ENCODE measurements at places on chromosomes 1 and 21.

- no peak for DNase-seq
These were observed 39.5 kb downstream of the TRPM2 start for GRCh38 chr21:44392916-44393315.

DNA sequence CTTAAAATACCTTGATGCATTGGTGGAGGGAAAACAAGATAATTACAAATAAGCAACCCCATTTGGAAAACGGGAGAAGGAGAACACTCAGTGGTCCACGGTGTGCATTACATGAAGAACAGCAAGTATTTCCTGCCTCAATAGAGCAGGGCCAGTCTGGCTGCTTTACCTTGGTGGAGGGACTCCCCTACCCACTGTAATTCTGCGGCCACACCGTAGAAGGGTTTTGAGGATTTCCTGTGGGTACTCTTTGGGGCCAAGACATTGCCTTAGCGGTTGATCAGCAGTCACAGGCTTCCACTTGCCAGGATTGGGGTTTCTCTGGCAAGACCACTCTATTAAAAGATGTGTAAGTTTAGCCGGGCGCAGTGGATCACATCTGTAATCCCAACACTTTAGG is 16.3 kb upstream of the TMEM54 start:
- no peak for DNase-seq

DNA sequence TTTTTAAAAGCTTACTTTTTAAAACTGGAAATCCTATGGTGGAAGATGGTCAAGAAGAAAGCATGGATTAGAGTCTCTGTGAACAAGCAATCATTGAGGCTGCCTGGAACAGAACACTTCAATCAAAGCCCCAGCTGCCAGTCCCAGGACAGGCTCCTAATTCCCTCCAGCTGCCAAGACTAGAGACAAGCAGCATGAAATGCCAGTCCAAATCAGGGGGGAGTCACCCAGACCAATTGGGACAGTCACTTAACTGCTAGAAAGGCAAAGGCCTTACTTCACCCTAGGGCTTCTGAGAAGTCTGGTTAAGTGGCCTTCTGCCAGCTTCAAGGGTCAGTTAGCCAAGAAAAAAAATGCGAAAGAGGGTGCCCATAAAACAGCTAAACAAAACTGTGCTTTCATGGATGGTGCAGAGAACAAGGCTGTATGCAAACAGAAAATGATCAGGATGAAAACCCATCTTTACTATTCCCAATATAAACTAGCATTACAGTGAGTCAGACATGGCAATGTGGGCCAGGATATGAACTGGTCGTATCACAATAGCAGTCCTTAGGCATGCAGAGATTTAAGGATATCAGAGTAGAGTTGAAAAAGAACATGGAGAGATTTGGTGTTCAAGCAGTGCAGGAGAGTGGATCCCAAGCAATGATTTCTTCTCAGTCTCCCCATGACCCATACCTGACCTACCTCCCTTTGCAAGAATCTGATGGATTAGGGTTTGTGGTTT is 31.0 kb upstream of the MAN1A2 start:
- DNase-seq, result no peak

- no peak for DNase-seq
These were observed 9.8 kb downstream of the ADAMTSL4 start for GRCh38 chr1:150558761-150559655.

DNA sequence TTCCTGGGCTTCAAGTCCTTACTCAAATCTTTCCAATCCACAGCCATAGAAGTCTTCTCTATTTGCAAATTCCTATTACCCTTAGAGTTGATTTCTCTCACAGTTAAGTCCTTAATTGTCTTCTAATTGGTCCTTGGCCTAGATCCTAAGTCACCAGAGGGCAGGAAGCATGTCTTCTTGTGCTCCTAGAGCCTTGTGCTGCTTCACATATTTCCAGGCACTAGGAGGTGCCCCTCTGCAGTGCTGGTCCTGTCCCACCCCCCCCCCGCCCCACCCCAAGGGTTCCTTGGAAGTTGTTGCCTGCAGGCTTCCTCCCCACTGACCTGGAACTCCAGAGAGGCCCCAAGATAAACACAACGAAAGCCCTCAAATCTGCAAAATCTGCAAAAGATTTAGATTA is 28.1 kb upstream of the TARBP1 start:
- DNase-seq, result no peak

DNA sequence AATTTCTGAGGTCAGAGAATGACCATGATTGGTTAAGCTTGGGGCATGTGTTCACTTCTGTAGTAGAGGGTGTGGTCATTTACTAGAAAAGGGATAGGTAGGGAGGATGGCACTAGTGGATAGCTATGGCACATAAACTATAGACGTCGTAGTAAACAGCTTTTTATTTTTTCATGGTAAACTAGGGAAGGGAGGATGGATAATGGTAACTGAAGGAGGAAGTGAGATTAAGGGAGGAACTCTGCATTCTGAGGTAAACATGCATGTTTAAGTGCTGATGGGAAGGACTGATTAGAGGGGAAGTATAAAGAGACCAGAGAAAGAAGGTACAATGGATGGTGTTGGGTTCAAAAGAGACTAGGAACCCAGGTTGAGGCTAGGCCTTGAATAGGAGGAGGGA is 26.9 kb downstream of the PTGS2 start:
- DNase-seq, result no peak

GRCh38 chr1:203140743-203141520 is 13.4 kb downstream of the ADORA1 start:
- no peak for DNase-seq

- no peak for DNase-seq
These were observed 5.5 kb downstream of the MORC3 start for GRCh38 chr21:36325373-36326010.

DNA sequence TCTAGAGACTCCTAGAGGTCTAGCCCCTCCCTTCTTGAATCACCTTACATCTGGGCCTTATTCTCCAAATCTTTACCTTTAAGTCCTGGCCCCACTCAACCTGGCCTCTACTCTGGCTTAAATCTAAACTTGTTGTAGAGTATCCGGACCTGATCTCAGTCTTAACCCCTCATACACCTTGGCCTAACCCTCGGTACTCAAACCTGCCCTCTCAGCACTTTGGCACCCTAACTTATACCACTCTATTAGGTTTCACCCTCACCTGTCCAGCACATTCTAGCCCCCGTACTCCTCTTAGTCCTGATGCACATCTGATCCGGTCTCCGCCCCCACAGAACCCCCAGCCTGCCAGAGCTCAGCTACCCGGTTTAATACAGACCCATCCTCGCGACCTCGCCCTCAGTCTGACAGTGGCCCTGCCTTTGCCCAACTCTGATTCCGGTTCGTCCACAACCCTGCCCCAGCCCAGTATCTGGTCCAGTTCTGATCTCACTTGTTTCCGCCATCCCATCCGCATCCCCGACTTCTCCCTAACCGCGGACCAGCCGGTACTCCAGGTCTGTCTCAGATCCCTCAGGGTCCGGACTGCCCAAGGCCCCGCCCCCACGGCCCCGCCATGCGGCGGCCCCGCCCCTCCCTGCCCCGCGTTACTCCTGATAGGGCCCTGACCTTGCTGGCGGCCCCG is 1.5 kb downstream of the TRIM62 start:
- DNase-seq, result no peak

GRCh38 chr1:42461196-42461595 is 1.9 kb upstream of the CCDC30 start:
- DNase-seq, result no peak

DNA sequence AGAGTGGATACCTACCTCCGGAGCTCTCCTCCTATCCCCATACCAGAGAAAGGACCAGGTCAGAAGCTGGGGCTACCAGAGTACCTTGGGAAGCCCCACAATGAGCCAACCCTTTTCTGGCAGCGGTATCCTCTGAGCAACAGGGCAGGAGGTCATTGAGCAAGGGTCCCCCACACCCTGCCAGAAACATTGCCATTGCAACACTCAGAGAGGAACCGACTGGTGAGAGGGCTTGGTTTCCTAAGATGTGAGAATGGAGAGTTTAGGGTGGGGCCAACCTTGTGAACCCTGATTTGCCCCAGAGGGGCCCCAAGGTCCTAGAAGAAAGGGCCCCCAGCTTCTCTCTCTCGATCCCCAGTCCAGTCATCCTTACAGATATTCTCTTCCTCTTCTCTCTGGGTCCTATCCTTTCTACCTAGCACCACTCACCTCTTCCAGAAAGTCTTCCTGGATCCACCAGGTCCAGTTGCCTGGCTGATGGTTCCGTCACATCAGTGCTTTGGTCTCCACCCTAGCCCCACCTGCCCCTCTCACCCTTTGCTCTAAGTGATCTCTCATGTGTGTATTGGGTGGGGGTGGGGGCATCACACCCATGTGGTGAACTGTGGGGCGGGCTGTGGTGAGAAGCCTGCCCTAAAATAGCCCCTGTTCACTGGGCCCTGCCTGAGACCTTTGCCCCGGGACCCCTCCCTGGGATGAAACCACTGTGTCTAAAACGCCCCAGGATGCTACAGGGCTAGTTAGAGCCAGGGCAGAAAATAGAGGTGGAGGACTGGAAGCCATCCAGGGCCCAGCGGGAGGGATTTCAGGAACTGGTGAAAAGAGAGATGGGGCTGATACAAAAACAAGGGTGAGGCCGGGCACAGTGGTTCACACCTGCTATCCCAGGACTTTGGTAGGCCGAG is 8.7 kb downstream of the FGR start:
- no peak for DNase-seq

DNA sequence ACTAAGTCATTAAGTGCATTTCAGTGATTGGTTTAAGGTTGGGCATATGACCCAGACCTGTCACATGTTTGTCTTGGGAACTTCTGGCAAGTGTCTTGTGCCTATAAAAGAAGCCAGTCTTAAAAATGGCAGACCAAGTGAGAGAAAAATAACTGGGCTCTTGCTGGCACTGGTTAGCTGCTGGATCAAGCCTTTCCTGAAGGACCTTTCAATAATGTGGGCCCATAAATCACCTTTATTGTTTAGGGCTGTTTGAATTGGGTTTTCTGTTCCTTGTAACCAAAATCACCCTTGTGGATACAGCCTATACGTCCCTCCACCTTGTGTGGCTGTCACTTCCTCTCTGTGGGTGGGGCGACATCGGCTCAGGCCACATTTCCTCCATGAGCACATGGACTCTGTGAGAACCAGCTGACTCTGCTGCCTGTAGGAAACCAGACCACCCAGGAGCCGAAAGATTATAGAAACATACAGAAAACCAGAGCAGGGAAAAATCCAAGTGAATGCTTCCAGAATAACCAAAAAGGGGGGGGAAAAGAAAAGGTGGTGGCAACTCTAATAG is 25.6 kb upstream of the WNT4 start:
- DNase-seq, result no peak

- DNase-seq, result no peak
These were observed 50.8 kb upstream of the SLC22A15 start for GRCh38 chr1:115925467-115925866.

- DNase-seq, result no peak
These were observed 14.6 kb downstream of the KIF26B start for GRCh38 chr1:245169376-245169775.

- DNase-seq, result no peak
These were observed 248.7 kb upstream of the CSF3R start for GRCh38 chr1:36731226-36732014.

GRCh38 chr1:21325731-21326387 is 35.6 kb upstream of the ECE1 start:
- no peak for DNase-seq

- DNase-seq, result no peak
These were observed 10.1 kb upstream of the C1orf159 start for GRCh38 chr1:1125945-1126344.

GRCh38 chr1:53385276-53386225 is 57.7 kb upstream of the LRP8 start:
- DNase-seq, result no peak

GRCh38 chr1:157124855-157125254 is 13.3 kb downstream of the ETV3 start:
- peak; percentile 81 for DNase-seq

GRCh38 chr21:43654806-43655489 is 4.3 kb downstream of the HSF2BP start:
- DNase-seq, result no peak

GRCh38 chr1:202161151-202162046 is 997 bp upstream of the PTPN7 start:
- no peak for DNase-seq

DNA sequence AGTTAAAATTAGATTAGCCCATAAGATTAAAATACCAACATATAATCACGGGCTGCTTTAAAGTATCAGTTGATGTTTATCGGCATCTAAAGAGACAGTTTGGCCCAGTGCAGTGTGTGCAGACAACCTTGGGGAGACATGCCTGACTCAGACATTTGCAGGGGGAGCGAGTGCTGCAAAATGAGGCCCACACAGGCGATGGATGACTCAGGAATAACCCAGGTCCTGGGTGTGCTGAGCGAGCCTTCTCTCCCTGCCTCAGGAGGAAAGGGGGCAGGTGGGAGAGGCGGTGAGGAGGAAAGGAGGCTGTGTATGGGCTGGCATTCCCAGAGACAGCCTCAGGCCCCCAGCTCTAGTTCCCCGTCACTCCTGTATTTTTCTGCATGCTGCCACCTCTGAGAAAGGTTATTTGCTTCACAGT is 9.0 kb downstream of the SLC9A1 start:
- DNase-seq, result no peak

DNA sequence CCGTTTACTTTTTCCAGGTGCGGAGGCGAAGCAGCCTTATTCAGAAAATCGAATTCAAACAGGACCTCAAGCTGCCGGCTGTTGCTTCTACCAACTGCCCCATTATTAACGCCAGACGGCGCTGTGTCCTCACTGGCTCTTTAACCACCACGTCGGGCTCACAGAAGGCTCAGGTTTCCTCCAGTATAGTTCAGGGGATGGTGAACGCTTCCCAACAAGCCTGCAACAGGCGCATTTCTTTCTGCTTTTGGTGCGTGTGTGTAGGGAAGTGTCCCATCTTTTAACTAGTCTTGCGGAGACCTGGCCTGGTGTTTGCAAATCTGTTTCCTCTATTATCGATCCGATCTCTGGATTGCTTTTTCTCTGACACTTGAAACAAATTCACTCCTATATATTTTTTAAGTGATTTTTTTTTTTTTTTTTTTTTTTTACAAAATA is 791 bp upstream of the STUM start:
- DNase-seq, result peak; percentile 95

All from DMS79 (cell line).